ENCODE measurements at places on chromosomes 3 and 15.

GRCh38 chr3:121654493-121655385 lies 6.0 kb downstream of the HCLS1 start:
- DNase-seq: no peak

GRCh38 chr15:33279613-33280205 lies 31.1 kb upstream of the RYR3 start:
- DNase-seq: peak; percentile 87

- peak; percentile 39 for DNase-seq
Observed at GRCh38 chr3:58419780-58420507, 13.7 kb downstream of the PDHB start.

GRCh38 chr15:29736012-29736743 lies 86.1 kb downstream of the TJP1 start:
- DNase-seq: peak; percentile 31

- peak; percentile 9 for DNase-seq
Observed at GRCh38 chr3:139982404-139982803, 47.4 kb downstream of the CLSTN2 start.

DNA sequence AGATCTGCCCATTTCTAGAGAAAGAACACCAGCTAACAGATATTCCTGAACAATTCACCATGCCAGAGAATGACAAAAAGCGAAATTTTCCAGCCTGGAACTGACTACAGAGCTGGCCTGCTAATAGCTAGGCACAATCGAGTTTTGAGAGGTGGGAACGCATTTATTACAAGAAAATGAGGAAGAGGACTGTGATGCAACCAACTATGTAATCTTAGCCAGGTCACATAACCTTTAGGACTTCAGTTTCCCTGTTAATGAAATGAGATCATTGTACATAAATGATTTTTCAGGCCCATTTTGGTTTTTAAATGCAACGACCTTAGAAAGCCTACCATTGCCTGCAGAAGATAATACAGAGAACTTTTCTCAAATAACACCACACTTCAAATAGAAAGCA lies 72.1 kb upstream of the SETMAR start:
- DNase-seq: no peak

GRCh38 chr3:149806171-149806778 lies 6.7 kb upstream of the RNF13 start:
- no peak for DNase-seq

GRCh38 chr3:185595526-185595925 lies 9.4 kb downstream of the SENP2 start:
- DNase-seq: no peak

DNA sequence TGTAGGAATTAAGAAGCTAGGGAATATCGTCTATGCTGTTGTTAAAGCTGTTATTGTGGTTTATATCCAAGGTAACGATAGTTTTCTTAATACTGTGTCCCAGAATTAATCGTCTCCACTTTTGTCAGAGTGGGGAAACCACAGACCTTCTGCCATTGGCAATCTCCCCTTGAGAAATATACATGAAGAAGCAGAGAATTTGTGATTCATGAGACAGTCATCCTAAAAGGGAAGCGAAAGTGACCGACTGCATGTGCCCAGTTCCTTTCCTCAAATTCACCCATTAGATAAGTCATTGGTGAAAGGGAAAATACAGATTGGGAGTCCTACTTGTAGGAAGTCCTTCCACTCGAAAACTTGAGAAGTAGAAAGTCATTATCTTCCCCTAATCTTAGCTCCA lies 26.6 kb downstream of the DIPK2A start:
- DNase-seq: peak; percentile 73

DNA sequence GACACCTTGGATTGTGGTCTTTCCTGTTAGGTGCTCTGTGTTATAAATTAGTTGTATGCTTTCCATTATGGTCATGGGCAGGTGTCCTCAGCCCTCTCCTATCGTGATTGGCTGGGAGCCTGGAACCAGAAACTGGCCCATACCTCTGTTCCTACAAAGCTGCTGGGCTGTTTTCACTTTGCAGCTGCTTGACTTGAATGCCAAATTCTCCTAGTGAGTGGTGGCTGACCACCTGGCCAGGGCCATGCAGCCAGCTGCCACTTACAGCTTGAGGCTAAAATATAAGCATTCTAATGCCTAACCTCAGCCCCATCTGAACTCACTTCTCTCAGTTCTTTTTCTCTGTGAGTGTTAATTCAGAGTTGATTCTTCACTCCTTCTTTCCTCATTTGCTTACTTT lies 239.3 kb upstream of the GBE1 start:
- DNase-seq: no peak

GRCh38 chr3:107220538-107220937 lies 156.7 kb upstream of the CCDC54 start:
- no peak for DNase-seq

GRCh38 chr3:60555686-60556354 lies 695.4 kb downstream of the FHIT start:
- DNase-seq: peak; percentile 97

DNA sequence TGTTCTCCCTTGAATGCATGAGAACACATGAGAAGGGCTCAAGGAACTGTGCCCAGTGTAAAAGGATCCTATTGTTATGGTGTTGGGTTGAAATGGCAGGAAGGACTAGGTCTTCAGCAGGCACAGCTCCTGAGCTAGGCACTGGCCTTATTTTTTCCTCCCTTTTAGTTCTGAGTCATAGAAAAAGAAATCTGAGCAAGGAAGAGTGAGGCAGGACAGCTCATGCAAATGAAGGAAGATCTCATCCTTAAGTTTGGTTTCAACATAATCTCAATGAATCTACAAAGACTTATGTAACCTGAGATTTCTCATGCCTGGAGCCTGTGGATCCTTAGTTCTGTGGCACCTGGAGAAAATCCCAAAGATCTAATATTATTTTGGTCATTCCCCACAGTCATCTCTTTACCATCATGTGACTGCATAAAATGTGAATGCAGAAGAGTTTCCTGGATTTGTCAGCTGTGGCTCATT lies 188.6 kb upstream of the TBL1XR1 start:
- DNase-seq: peak; percentile 65

DNA sequence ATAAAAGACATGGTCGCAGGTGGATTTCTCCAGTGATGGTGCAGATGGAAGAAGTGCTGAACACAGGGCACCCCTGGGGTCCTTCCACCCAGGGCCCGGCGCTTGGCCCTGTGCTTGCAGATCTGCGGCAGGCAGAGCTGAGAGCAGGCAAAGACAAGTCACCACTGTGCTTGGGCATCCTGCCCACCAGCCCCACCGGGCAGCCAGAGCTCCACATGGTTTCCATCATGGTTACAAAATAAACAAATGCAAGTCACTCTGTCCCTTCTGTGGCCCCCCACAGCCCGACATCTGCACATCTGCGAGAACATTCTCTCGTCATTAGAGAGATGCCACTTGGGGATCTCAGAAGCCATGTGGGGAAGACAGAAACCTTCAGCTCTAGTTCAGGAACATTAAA lies 37.6 kb upstream of the SFMBT1 start:
- no peak for DNase-seq

DNA sequence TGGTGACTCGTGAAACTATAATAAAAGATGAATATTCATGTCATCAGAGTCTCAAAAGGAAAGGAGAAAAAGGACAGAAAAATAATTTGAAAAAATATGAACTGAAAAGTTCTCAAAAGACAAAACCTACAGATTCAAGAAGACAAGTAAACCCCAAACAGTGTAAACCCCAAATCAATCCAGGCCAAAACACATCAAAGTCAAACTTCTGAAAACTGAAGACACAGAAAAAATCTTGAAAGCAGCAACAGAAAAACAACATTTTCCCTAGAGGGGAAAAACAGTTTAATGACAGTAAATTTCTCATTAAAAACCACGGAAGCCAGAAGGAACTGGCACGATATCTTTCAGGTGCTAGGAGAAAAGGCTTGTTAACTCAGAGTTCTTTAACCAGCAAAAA lies 143.8 kb downstream of the PEAK1 start:
- no peak for DNase-seq

GRCh38 chr3:14649466-14649865 lies 2.1 kb upstream of the CCDC174 start:
- peak; percentile 52 for DNase-seq

- no peak for DNase-seq
Observed at GRCh38 chr3:188452158-188452772, 298.3 kb downstream of the LPP start.

DNA sequence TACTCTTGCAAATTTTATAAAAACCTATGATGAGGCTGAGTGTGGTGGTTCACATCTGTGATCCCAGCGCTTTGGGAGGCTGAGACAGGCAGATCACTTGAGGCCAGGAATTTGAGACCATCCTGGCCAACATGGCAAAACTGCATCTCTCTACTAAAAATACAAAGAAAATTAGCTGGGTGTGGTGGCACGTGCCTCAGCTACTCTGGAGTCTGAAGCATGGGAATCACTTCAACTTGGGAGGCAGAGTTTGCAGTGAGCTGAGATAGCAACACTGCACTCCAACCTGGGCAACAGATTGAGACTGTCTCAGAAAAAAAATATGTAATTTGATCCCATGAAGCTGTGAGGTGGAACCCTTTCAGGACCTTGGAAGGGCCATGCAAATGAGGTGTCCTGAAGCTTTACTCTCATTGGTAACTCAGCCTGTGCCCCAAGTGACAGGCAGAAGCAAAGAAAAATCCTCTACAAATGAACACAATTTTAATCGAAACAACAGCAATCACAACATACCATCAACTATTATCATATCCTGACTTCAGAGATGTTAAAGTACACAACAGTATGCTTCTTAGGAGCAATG lies 84.6 kb upstream of the CDV3 start:
- DNase-seq: peak; percentile 65

DNA sequence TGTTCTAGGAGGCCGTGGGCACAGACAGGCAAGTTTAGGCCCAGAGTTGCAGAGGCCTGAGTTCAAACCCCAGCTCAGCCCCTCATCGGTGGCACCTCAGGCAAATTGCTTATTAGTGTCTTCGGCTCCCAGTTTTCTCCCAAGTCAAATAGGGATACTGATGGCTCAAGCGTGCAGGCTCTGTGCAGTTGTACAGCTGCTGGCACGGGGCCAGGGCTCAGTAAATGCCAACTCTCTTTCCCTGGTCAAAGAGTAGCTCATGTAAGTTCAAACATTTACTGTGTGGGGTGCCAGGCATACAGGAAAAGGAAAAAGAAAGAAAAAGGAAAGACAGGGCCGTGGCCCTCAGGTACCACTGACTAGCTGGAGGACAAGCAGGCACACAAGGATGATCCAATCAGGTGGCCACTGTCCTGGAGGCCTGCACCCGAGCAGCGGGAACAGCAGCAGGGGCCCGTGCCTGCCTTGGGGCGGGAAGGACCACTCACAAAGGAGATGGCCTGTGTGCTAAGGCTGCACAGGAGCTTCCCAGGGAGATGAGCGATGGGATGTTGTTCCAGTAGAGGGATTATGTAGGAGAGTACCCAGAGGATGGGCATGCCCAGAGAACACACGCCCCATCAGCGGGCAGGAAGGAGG lies 70.8 kb downstream of the TBC1D2B start:
- peak; percentile 14 for DNase-seq

- DNase-seq: no peak
Observed at GRCh38 chr3:73999501-73999900, 374.8 kb upstream of the PDZRN3 start.

DNA sequence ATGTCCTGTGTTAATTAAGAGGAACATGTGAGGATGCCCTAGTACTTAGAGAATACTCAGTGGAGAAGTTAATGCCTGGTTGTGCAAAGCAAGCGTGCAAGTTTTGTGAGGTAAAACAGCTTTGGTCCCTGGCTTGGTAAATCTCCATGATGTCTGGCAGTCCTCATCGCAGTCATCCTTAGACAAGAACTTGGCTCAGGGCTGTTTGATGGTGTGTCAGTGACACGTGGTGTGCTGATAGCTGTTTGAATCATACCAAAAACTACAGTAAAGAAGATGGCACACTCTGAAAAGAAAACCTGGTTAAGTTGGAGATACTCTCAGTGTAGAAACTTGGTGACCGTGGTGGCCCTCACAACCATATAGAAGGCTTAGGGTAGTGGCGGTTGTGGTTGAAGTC lies 361.7 kb downstream of the FEZF2 start:
- DNase-seq: no peak

DNA sequence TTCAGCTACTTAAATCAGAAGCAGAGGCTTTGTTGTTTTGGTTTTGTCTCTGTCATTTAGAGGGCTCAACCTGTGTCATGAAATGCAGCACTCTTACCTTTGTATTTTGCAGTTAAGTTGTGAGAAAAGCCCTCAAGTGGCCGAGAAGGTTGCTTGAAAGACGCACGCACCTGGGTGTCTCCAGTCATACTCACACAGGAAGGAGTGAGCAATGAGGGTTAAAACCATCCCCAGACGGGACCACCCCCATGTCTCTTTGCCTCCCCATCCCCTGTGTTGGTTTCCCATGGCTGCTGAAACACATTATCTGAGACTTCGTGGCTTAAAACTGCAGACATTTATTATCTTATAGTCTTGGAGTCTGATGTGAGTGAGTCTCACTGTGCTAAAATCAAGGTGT lies 376.1 kb upstream of the CFAP20DC start:
- no peak for DNase-seq

DNA sequence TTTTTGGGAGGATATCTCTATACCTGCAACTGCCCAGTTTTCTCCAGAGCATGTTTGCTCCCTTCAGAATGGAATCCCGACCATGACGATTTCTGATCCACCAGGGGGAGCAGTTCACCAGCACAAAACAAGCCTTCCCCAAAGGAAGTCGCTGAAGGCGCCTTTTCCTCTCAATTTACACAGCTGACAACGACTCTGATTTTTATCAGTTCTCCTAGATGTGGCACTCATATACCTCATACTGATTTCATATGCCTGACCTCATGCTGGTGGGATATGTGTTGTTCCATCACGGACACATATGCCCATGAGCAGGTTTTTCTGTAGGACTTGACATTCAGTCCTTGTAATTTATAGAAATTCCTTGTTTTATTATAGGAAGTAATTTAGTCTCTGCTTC lies 1028.2 kb downstream of the MCTP2 start:
- DNase-seq: peak; percentile 71

- DNase-seq: peak; percentile 74
Observed at GRCh38 chr15:100725121-100726069, 123.0 kb downstream of the ASB7 start.

DNA sequence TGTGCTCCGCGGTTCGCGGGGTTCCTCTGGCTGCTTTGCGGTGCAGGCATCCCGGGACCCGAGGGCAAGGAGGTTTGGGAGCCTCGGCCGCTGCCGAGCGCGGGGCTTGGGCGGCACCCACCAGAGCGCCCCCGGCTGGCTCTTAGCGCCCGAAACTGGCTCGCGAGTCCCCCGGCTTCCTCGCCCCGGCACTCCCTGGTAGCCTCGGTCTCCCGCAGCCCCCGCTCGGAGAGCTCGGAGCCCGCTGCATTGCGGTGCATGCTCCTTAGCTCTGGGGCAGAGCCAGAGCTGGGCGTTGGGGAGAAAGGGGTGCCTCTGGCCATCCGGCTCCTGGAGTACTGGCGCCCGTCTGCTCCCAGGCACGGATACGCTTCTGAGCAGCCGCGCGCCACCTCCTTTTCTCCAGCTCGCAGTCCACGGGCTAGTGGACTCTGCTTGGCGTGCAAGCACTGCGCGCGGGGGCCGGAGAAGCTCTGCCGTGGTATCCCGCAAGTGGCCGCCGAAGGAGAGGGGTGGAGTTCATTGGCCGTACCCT lies 753 bp downstream of the EPHB1 start:
- peak; percentile 56 for DNase-seq

- peak; percentile 94 for DNase-seq
Observed at GRCh38 chr3:12750223-12750622, 8.8 kb downstream of the TMEM40 start.

- no peak for DNase-seq
Observed at GRCh38 chr3:190831225-190831624, 31.3 kb downstream of the GMNC start.

Data from kidney tubule cell (primary cell).